Activated effector memory CD4-positive, alpha-beta T cell treated with anti-CD3 and anti-CD28 coated beads, Interleukin-2, amount 50 U/mL, for 16 hours (primary cell): ENCODE measurements at places on chromosomes 6 and 20.

- no peak for DNase-seq
These were observed 27.8 kb upstream of the SRPK1 start for GRCh38 chr6:35948725-35949124.

DNA sequence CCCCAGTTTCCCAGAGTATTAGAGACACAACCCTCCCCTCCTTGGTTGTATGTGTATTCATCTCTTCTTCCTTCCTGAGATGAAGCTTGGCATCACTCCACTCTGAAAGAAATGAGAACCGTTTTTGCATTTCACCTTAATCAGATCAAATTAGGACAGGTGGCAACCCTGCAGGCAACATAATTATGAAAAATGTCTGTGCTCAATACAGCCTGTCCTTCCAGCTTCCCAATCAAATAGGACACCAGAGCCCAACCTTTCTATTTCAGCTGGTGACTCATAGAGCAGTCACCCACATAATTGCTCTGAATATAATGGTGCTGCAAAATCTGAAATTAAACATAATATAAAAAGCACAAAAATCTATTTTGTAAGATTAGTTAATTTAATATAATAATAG lies 310.2 kb upstream of the AGPAT4 start:
- DNase-seq: no peak

- DNase-seq: no peak
These were observed 407.5 kb upstream of the PLCB4 start for GRCh38 chr20:8661229-8661952.

- no peak for DNase-seq
These were observed 539.3 kb upstream of the ID4 start for GRCh38 chr6:19297880-19298279.

DNA sequence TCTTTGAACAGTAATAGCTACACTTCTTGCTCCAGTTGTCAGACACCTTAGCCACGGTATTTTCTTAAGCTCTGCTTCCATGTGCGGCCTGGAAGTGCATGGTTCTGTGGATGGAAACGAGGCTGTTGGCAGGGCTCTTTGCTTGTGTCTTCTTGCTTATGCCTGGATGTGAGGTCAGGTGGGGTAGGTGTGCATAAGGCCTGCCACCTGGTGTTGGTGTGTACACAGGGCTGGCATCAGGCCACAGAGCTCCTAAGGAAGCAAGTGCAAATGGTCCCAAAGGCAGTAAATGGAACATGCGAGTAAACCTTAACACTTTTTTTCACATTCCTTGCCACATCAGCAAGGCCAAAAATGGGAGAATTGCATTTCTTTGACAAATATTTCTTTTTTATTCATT lies 158.1 kb upstream of the GMDS start:
- DNase-seq: no peak

GRCh38 chr6:30073489-30074235 lies 1.9 kb downstream of the RNF39 start:
- DNase-seq: no peak

DNA sequence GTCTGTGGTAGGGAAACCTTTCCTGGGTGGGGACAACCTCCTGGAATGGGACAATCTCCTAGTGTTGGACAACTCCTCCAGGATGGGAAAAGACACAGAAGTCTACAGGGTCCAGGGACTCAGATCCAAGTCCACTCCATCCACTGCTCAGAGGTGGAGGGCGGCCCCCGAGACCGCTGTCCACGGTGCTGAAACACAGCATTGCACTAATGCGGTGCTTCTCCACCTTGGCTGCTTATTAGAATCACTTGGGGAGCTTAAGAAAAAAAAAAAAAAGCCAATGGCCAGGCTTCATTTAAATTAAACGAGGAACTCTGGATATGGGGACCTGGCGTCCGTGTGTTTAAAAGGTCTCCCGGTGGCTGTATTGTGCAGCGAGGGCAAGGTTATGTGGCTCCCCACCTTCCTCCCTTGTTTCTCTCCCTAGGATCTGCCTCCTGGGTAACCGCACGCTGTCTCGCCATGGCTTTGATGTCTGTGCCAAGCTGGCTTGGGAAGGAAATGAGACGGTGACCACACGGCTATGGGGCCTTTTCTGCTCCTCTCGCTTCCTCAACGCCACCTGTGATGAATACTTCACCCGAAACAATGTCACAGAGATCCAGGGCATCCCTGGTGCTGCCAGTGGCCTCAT lies 12.0 kb downstream of the SLC12A5 start:
- DNase-seq: peak; percentile 80

- DNase-seq: no peak
These were observed 19.2 kb downstream of the TRAM2 start for GRCh38 chr6:52557389-52558265.

- no peak for DNase-seq
These were observed 158.4 kb downstream of the IBTK start for GRCh38 chr6:82088978-82089771.

DNA sequence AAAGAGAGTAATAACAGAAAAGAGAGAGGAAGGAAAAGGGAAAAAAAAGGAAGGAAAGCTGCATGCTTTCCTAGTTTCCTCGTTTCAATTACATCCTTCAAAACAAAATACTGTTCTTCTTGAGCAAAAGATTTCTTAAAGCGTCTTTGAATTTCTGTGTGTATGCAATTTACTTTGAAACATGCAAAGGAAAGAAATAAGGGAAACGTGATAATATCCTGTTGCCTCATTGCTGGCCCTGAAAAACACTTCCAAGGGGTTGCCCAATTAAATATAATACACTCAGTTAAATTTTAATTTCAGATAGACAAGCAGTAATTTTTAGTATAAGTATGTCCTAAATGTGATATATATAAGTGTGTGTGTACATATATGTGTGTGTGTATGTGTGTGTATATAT lies 51.2 kb upstream of the TPD52L1 start:
- DNase-seq: no peak

GRCh38 chr20:60490217-60491050 lies 532.2 kb downstream of the CDH26 start:
- DNase-seq: no peak

GRCh38 chr20:45041464-45042337 lies 59.2 kb downstream of the KCNS1 start:
- no peak for DNase-seq

- no peak for DNase-seq
These were observed 43.0 kb downstream of the FOXP4 start for GRCh38 chr6:41589223-41589622.

DNA sequence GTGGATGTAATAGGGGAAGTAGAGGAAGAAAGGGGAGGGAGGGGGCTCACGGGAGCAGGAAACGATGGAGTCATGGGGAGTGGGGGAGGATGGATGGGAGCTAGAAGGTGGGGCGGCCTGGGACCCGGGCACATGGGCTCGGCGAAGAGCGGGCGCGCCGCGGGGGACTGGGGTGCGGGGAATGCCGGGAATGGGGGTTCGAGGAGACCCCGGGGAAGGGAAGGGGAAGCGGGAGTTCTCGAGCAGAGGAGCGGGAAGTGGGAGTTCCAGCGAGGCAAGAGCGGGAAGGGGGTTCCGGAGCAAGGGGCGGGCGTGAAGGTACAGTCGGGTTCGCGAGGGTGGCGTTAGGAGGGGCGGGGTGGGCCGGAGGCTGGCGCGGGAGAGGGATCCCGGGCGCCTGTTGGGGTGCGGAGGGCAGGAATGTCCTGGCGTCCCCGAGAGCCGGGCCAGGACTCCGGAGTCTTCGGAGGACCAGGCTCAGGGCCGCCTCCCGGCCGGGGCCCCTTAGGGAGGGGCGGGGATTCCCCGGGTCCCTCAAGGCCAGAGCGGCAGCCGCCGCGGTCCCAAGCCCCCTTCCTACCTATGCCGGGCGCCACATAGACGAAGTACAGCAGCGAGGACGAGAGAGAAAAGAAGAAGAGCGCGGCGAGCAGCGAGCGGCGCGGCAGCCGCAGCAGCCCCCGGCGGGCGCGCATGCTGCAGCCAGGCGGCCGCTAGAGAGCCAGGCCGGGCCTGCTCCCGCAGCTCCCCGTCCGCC lies 504 bp downstream of the B4GALT5 start:
- DNase-seq: peak; percentile 77

- no peak for DNase-seq
These were observed 997 bp upstream of the FBXO30 start for GRCh38 chr6:145815309-145816274.

GRCh38 chr20:12966468-12967085 lies 42.2 kb upstream of the SPTLC3 start:
- no peak for DNase-seq

- no peak for DNase-seq
These were observed 44.9 kb upstream of the SCML4 start for GRCh38 chr6:107868867-107869611.

DNA sequence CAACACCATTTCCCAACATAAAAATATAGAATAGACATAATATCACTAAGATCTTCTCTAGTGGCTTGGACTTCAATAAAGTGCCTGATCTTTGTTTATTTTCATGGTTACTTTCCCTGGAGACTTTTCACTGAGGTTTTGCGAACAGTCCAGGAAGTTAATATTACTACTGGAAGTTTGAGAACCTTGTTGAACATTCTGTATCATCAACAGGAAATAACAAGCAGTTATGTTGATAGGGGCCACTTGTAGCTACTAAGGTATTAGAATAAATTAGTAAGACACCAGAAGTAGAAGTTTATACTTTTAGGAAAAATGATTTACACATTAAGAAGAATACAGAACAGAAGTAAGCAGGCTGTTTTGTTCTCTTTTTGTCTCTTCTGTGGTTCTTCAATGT lies 180.2 kb downstream of the TFAP2B start:
- no peak for DNase-seq

GRCh38 chr6:83307849-83308248 lies 114.7 kb downstream of the RWDD2A start:
- DNase-seq: no peak

- DNase-seq: no peak
These were observed 77.6 kb downstream of the TPBG start for GRCh38 chr6:82441047-82441855.

GRCh38 chr6:101747716-101748115 lies 354.2 kb downstream of the GRIK2 start:
- DNase-seq: no peak

- DNase-seq: no peak
These were observed 327.6 kb downstream of the NKAIN2 start for GRCh38 chr6:124131259-124131658.

- no peak for DNase-seq
These were observed 15.7 kb downstream of the DCBLD1 start for GRCh38 chr6:117498159-117498558.

- DNase-seq: no peak
These were observed 151.5 kb upstream of the SALL4 start for GRCh38 chr20:51953731-51954340.

- no peak for DNase-seq
These were observed 62.7 kb upstream of the XRN2 start for GRCh38 chr20:21240394-21240793.

GRCh38 chr20:46210672-46211330 lies 92.7 kb downstream of the CD40 start:
- DNase-seq: no peak

DNA sequence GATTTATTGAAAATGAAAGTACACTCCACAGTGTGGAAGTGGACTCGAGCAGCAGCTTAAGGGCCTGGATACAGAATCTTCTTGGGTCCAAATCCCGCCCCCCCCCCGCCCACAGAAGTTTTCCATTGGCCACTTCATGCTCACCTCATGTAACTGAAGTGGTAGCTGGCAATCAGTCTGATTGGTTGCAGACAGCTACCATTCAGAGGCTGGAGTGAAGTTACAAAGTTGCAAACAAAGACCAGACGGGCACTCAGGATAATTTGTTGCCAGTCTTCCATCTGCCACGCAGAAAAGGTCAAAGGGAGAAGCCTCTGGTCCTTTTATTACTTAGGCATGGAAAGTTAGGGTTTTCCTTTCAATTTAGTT lies 25.8 kb upstream of the FABP7 start:
- DNase-seq: no peak

DNA sequence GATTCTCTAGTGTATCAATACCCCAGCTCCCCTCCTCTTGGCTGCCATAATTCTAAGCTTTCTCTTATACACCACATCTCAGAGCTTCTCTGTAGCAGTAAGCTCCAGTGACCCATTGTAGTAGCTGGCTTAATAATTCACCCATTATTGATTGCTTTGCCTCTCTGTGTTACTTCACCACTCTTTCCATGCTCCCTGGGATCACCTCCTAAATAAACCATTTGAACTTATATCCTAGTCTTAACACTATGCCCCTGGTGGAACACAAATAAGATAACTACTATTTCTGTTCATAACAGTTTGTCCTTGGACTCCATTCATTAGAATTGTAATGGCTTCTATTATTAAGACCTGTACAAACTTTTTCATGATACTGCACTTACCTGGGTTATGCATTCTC lies 758.9 kb downstream of the KIF16B start:
- no peak for DNase-seq

DNA sequence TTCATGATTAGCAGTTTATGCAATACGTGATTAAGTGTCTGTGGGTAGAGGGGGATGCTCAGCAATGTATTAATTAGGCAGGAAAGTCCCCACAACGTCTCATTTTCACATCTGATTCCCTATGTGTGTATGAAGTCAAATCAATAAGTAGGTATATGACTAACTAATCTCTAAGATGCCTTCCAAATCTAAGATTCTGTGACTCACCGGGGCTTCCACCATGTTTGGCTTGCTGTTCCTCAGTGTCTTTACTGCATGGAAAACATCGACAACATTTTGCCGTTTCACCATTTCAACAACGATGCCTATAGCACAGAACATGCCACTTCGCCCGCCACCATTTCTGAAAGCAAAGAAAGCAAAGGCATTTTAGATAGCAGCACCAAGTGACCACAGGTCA lies 72.0 kb upstream of the THEMIS start:
- peak; percentile 77 for DNase-seq

GRCh38 chr6:116533233-116533957 lies 12.1 kb downstream of the TRAPPC3L start:
- no peak for DNase-seq

GRCh38 chr20:3811467-3812258 lies 8.7 kb upstream of the AP5S1 start:
- peak; percentile 97 for DNase-seq

GRCh38 chr6:145508107-145508506 lies 227.2 kb downstream of the EPM2A start:
- no peak for DNase-seq

DNA sequence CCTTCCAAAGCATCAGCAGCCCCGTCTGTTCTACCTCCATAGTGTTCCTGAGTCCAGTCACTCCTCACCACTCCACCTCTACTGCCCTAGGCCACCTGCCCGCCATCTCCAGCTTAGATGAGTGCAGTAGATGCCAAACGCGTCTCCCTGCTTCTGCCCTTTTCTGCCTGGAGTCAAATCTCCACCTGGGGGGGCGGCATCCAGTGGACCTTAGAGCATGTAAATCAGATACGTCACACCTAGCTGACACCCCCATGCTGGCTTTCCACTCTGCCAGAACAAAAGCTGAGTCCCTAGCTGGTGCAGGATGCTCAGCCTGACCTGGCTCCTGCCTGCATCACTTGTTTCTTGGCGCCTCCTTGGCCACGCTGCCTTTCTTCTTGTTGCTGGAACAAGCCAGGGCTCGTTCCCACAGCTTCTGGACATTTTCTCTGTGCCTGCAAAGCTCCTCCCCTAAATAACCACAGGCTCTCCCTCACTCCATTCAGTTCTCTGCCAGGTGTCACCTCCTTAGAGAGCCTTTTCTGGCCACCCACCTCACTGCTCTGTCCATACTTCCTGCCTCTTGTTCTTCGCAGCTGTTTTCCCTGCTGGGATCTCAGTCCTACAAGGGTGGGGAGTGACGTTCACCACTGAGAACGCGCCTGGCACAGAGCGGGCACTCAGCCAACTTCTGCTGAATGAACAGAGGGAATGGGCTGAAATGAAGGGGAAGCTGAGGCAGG lies 5.8 kb downstream of the DDR1 start:
- peak; percentile 39 for DNase-seq

- no peak for DNase-seq
These were observed 237.8 kb downstream of the ZNF217 start for GRCh38 chr20:53355790-53356189.

- no peak for DNase-seq
These were observed 434.6 kb downstream of the CD109 start for GRCh38 chr6:74130641-74131040.

- DNase-seq: no peak
These were observed 48.0 kb upstream of the SEC63 start for GRCh38 chr6:108005961-108006360.
